ENCODE measurements at places on chromosomes 7 and 10.

- DNase-seq = no peak
Measured at GRCh38 chr7:156152390-156152789, 340.1 kb upstream of the SHH start.

DNA sequence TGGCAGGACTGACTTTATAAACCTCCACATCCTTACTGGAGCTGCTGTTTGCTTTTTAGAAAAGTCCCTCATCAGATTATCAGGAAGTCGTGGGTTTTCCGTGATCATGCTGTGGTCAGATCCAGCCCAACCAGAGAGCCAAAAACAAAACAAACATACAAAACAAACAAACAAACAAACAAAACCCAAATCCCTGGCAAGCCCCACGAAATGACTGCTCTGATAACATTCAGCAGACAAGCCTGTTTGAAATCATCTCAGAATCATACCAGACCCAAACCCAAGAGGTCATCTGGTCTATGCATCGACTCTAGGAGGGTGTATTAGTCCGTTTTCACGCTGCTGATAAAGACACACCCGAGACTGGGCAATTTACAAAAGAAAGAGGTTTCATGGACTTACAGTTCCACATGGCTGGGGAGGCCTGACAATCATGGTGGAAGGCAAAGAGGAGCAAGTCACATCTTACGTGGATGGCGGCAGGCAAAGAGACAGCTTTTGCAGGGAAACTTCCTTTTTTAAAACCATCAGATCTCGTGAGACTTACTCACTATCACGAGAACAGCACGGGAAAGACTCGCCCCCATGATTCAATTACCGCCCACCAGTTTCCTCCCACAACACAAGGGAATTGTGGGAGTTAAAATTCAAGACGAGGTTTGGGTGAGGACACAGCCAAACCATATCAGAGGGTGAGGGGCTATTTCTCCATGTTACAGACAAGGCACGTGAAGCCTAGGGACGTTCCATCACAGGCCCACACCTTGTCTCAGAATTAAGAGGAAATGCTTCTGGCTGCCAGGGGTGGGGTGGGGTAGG, 85.7 kb downstream of the PARP12 start:
- DNase-seq = no peak

GRCh38 chr10:116785282-116785681, 42.9 kb upstream of the HSPA12A start:
- no peak for DNase-seq

- peak; percentile 16 for DNase-seq
Measured at GRCh38 chr10:112949875-112950507, at the start of gene TCF7L2. Gene TCF7L2, plus strand, starts transcription at chr10:112950247. Its CDS starts 510 bp downstream, at chr10:112950757.

- DNase-seq = no peak
Measured at GRCh38 chr10:101745074-101745696, 30.7 kb downstream of the FGF8 start.

DNA sequence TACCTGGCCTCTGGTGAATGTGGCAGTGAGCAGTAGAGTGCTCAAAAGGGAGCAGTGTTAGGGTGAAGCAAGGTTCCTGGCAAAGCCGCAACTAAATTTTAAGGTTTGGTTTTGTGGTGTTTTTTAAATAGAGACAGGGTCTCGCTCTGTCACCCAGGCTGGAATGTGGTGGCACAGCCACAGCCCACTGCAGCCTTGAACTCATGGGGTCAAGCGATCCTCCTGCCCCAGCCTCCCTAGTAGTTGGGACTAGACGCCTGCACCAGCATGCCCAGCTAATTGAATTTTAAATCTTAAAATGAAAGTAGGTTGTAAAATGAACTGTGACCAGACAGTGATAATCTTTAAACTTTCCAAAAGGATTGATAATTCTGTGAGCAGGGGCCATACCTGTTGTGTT, 130.4 kb downstream of the CCNY start:
- no peak for DNase-seq

- no peak for DNase-seq
Measured at GRCh38 chr7:28986028-28986764, 28.1 kb upstream of the TRIL start.

DNA sequence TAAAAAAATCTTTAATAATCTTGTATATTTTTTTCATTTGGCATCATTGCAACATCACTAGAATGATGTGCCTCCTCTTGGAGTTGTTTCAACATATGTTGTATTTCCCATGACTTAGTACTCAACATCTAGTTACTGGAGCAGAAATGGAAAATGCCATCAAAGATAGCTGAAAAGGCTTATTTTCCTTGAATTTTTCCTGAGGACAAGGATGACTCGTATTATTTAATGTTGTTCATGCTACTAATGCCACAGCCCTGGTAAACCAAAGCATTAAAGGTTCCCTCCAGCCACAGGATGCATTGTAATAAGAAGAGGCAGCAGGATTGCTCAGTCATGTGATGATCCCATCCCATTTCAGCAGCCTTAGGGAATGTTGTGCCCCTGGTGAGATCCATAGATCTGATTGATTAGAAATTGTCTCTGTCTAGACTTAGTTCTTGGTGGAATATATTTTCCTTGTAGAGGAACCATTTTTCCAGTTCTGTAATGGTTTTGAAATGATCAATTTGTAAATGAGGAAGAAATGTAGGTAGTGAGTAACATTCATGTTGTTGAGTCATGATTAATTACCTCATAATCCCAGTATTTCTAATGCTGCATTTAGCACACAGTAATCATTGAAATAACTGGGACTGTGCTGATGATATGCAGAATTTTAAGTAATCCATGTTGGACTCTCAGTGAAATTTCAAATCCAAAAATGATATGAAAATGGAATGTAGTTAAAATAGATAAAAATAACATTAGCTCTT, 91.3 kb upstream of the SMIM30 start:
- no peak for DNase-seq

GRCh38 chr7:32942415-32943251, 14.6 kb upstream of the FKBP9 start:
- DNase-seq = peak; percentile 40

GRCh38 chr10:93612311-93612710, at the start of gene PDE6C:
Gene PDE6C, plus strand, starts transcription at chr10:93612537. Its CDS starts 189 bp downstream, at chr10:93612726.
- DNase-seq = no peak

GRCh38 chr10:23892296-23892695, 316.6 kb upstream of the KIAA1217 start:
- no peak for DNase-seq

GRCh38 chr7:139811066-139811465, 18.0 kb upstream of the TBXAS1 start:
- DNase-seq = no peak

DNA sequence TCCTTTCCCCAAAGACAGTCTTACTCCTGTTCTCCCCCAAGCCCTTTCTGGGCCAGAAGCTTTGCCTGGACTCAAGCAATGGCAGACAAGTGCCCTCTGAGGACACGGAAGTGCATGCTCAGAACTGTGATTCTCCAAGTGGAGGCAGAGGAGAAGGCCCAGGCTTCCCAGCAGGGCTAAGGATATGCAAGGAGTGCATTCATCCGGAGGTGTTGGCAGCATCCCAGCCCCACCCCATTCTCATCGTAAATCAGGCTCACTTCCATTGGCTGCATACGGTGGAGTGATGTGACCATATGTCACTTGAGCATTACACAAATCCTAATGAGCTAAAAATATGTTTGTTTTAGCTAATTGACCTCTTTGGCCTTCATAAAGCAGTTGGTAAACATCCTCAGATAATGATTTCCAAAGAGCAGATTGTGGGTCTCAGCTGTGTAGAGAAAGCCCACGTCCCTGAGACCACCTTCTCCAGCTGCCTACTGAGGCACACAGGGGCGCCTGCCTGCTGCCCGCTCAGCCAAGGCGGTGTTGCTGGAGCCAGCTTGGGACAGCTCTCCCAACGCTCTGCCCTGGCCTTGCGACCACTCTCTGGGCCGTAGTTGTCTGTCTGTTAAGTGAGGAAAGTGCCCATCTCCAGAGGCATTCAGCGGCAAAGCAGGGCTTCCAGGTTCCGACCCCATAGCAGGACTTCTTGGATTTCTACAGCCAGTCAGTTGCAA, 1.4 kb upstream of the RBP3 start:
- DNase-seq = no peak

DNA sequence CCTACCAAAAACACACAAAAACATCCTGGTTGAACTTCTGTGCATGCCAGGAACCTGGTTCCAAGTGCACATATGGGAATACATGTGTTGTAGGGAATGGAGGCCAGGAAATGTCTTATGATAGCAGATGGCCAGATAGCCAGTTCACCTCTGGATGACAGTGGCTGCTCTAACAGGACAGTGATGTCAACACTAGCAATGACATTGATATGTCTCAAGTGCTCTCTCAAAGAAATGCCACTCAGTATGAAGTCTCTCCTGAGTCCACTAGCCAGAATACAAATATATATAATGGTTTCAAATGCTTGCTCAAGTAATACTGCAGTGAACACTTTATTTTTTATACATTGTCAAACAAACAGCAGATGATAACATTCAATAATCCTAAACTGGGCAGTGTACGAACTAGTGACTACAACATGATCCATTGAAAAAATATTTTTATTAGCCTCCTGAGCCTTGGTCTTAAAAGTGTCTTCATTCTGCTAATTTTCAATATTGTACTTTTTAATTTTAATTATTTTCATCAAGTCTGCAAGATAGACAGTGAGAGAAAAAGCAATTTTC, 26.0 kb upstream of the PCDH15 start:
- DNase-seq = no peak

GRCh38 chr10:43260117-43260761, 6.6 kb downstream of the RASGEF1A start:
- DNase-seq = no peak

DNA sequence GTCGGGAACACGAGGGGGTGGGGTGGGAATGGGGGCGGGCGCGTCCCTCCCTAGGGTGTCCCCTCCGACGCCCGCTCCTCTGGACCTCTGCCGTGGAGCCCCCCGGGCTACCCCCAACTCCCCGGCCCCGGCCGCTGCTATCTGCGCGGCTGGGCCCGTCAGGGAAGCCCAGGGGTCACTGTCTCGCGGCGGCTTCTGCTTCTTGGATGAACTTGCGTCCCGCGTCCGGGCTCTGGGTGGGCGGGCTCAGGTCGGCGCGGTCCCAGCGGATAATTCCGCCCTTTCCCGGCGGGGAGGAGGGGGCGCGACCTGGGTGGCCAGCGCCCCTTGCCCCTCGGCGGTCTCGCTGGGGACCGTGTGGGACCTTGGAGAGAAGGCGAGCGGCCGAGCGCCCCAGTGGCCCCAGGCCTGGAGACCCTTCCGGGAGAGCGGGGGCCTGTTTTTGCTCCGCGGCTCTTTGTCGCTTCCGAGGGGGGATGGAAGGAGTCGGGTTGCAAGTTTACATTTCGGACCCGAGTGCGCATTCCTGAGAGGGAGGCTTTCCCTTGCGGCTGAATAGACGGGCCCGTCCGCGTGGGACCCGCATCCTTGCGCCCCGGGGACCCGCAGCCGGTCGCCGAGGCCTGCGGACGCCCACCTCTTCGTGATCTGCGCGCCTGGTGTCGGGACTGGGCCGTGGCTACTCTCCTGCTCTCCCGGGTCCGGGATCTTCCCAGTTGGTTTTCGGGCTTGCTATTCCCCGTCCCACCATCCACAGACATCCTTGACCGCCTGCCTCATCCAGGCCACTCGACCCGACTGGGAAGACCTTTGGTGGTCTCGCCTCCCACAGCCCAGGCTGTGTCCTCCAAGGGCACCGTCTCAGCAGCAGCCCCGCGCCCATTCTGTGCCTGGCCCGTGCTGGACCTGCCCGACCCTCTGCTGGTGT, 812 bp downstream of the DOCK1 start:
- DNase-seq = no peak

GRCh38 chr10:13816195-13816925, 229.6 kb downstream of the PRPF18 start:
- DNase-seq = no peak

DNA sequence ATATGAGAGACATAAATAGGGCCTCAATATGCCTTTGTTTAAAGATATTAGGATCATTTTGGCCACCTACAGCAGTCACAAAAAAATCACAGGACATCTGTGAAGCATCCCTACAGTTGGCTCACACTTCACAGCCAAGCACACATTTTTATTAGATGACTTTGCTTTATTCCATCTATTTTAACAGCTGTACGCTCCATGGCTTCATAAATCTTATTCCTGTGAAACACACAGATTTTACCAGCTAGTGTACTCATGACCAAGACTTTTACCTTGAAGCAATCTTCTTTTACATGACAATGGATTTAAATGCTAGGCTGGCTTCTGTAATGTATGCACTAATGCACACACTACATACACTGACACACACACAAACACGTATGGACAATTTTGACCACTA, 254.8 kb upstream of the PITRM1 start:
- DNase-seq = no peak

- DNase-seq = no peak
Measured at GRCh38 chr7:71637578-71637977, 505.6 kb downstream of the GALNT17 start.

- no peak for DNase-seq
Measured at GRCh38 chr10:93245779-93246178, 172.1 kb downstream of the CYP26A1 start.

DNA sequence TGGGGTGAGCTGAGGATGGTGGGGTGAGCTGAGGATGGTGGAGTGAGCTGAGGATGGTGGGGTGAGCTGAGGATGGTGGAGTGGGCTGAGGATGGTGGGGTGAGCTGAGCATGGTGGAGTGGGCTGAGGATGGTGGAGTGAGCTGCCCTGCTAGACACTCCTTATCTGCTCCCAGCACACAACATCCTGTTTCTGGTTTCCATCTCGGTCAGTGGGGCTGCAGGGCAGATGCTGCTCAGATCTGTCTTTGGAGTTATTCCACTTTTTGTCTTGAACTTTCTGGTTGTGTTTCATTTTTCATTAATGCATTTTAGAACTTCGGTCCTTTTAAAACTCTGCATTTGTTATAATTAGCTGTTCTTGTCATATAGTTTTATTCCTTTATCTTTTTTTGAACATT, 67.9 kb upstream of the ANTXRL start:
- DNase-seq = no peak

DNA sequence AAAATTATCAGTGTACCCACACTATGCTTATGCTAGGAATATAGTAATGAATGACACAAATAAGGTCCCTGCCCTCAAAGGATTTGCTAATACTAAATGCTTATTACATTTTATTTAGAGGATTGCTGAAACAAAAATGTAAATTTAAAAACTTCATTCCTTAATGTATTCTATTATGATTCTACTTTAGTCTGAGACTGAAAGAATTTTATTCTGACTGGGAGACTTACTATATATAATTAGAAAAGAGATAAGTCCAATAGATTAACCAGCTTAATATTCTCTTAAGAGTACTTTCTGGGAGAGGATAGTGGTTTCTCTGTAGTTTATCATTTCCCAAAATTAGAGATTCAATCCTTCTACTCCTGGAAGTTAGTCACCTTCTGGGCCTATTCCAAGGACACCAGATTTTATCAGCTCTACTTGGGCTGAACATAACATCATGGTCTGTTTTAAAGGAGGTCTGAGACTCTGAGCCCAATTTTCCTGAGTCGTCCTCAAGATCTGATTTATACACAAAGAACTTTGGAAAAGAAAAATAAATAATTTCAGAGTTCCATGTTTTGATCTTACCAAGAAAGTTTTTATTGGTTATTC, 41.1 kb downstream of the ASZ1 start:
- DNase-seq = no peak

DNA sequence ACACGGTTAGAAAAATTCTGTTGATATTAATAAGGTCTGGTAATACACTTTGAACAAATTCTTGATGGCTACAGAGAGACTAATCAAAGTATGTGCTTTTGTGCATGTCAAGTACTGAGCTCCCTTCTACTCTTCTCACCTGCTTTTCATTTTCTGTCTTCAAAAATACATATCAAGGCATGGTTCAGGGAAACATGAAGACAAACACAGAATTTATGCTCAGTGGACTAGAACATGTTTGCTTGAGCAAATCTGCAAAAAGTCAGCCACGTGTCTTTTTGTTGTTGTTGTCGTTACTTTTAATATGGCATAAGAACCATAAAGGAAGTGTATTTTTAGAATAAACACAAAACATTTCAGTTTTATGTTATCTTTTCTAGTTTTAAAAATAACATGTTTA, 21.9 kb downstream of the CDK13 start:
- no peak for DNase-seq

- no peak for DNase-seq
Measured at GRCh38 chr10:12350925-12351324, 1.6 kb downstream of the CAMK1D start.
